Right renal cortex interstitium (tissue), 3 donors: ENCODE measurements at places on chromosomes 2 and 18. TPM values are rescaled to one million over a fixed set of nuclear protein-coding genes. Genes with fewer than 3 reads are reported as not detected.

- DNase-seq = no peak
Observed at GRCh38 chr2:195861821-195862220, 204.8 kb downstream of the SLC39A10 start.

DNA sequence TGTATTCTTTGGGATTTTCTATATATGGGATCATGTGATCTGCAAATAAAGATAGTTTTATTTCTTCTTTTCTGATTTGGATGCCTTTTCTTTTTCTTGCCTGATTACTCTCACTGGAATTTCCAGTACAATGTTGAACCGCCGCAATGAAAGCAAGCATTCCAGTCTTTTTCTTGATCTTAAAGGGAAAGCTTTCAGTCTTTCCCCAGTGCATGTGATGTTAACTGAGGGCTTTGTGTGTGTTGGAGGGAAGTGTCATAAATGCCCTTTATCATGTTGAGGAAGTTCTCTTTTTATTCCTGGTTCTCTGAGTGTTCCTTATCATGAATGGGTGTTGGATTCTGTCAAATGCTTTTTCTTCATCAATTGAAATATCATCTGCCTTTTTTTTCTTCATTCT lies 16.9 kb upstream of the CYBRD1 start:
- no peak for DNase-seq

GRCh38 chr2:215320102-215320501 lies 8.2 kb downstream of the ATIC start:
- DNase-seq = no peak

DNA sequence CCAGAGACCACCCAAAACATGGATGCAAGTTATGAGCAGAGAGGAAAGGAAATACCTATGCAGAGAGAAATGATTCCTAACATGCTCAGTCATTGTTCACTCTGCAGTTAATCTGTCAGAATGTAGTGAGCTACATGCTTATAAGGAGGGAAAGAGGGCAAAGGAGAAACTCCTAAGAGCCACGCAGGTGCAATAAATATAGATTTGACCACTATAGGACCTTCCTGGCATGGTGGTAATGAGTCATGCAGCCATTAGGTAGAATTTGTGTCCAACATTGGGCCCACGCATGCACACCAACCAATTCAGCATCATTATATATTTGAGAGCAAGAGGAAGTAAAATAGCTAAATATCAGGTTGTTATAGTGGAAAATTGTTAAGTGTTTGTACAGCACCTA lies 699.9 kb downstream of the DSC3 start:
- no peak for DNase-seq

HOXD1 gene
- polyA plus RNA-seq = 9.8 TPM

GRCh38 chr2:56522605-56523089 lies 338.9 kb downstream of the CCDC85A start:
- no peak for DNase-seq

GRCh38 chr2:29817299-29817698 lies 104.1 kb downstream of the ALK start:
- no peak for DNase-seq

- DNase-seq = no peak
Observed at GRCh38 chr2:238150686-238151085, 8.1 kb upstream of the ERFE start.

ZC3H6 gene
- 10.5 TPM for polyA plus RNA-seq

GRCh38 chr2:39498786-39499185 lies 61.7 kb upstream of the MAP4K3 start:
- DNase-seq = no peak

DNA sequence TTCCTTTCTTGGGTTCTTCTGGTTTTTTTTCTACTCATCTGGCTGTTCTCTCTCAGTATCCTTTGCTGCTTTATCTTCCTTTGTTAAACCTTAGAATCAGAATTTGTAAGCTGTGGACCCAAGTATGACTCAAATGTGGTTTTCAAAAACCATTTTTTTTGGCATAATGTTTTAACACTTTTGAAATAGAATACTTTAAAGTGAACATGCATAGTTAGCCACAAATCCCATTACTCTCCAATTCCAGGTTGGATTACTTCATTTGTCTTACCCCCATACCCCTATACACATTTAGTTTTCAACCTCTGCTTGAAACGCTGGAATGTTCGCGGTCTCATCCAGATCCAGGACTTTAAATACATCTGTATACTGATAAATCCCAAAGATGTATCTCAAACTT lies 29.1 kb downstream of the ALMS1 start:
- DNase-seq = no peak

DNA sequence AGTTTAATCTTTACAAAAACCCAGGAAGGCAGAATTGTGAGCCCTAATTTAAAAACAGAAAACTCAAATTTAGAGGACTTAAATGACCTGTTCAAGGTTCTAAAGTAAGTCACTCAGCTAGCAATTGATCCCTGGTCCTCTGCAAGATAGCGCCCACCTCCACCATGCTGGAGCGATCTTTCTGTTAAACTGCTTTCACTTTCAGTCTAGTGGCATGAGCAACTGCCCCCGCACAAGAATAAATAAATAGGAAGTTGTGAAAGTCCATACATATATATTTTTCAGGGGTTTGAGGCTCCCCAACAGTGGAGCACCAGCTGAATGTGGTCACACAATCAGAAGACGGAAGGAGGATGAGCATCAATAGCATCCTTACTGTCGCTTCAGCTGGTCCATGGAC lies 217.9 kb downstream of the NAPG start:
- DNase-seq = no peak

CHST9 gene
- polyA plus RNA-seq = 4.1 TPM

DNA sequence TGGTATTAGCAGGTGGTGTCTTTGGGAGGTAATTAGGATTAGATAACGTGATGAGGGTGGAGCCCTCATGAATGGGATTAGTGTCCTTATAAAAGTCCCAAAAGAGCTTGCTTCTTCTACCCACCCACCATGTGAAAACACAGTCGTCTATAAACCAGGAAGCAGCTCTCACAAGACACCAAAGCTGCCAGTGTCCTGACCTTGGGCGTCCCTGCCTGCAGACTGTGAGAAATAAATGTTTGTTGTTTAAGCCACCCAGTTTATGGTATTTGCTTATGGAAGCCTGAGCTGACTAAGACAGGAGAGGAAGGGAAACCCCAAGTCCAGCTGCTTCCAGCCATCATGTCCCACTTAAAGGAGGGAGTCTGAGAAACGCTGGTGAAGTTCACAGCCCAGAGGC lies 13.6 kb downstream of the ADI1 start:
- DNase-seq = no peak

SDC1 gene
- 19.7 TPM for polyA plus RNA-seq

DNA sequence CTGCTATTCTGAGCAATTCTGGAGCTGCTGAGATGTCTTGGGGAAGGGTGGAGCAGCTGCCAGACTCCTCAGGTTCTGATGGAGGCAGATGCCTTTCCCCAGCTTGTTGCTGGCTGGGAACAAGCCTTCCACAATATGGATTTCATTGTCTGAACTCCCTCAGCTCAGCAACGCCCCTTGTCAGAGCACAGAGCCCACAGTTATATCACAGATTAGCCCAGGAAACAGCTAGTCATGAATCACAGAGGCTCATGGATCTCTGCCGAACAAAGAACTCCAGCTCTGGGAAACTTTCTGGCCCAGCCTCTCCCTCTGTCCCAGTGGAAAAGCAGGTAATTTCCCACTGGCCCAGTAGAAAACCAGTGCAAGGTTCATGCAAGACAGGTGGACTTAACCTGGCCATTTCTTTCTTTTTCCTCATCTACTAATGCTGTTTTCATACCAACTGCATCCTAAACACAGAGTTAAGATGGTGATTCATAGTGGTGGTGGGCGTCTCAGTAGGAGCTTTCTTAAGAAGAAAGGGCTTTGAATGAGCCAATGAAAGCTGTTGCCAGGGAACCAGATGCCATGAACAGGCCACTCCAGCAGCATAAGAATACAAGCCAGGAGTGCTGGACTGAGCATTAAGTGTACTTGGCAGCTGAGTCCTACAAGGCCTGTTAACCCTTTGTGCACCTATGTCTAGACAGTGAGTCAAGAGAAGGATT lies 8.7 kb upstream of the KIAA2012 start:
- DNase-seq = no peak

DNA sequence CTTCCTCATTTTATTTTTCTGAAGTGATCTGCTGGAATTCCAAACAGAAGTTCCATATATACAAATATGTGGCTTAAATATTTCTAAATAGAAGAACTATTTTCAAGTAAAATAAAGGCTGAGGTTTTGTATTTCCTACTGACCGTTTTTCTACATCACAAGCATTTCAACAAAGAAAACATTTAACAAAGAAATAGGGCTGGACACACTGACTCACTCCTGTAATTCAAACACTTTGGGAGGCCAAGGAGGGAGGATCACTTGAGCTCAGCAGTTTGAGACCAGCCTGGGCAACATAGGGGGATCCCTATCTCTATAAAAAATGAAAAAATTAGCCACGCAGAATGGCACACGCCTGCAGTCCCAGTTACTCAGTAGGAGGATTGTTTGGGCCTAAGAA lies 44.6 kb downstream of the TANK start:
- no peak for DNase-seq

DNA sequence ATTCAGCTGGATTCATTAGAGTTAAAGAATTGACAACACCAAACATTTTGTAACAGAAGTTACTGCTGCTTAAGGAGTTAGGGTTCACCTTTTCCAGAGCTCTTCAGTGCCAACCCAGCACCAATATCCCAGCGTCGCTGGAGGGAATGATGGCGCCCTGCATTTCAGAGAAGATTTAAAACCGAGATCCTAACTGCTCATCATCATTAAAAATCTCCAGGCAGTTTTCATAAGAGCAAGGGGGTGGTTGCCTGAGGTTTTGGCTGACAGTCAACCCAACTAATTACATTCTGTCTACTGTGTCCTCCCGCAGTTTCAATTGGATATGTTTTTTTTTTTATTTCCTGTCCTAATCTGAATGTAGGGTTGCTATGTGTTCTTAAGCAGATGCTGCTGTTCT lies 509.6 kb upstream of the TCF4 start:
- no peak for DNase-seq

CD302 gene
- 14.0 TPM for polyA plus RNA-seq

DNA sequence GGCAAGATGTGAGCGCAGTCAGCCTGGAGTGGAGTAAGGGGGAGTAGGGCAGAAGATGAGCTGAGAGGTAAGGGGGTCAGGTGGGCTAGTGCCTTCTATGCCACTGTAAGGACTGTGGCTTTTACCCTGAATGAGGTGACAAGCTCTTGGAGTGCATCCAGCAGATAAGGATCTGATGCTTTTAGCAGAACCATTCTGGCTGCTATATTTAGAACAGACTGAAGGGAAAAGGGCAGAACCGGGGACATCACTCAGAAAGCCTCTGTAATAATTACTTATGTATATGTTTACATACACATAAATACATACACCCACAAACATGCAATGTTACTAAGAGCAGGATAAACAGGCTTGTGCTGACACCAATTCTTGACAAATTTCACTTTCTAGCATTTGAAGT lies 124.8 kb downstream of the DTNB start:
- no peak for DNase-seq

GRCh38 chr2:20614201-20615067 lies 36.5 kb downstream of the HS1BP3 start:
- no peak for DNase-seq

DNA sequence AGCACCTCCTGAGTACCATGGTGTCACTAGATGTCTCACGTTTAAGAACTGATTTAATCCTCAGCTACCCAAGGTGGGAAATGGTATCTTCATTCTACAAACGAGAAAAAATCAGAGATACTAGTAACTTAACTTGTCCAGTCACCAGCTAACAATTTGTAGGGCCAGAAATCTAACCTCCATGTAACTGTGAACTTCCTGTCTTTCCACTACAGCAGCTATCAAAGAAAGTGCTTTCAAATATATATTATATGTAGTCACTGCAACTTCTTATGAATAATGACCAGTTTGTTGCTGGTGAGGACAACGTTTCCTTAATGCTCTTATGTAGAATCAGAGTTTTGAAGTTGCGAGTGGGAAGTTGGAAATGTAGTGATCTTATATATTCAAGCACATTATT lies 1.9 kb downstream of the REV1 start:
- no peak for DNase-seq

MERTK gene
- 21.9 TPM for polyA plus RNA-seq

GRCh38 chr18:10973567-10974203 lies 175.7 kb downstream of the PIEZO2 start:
- no peak for DNase-seq

DNA sequence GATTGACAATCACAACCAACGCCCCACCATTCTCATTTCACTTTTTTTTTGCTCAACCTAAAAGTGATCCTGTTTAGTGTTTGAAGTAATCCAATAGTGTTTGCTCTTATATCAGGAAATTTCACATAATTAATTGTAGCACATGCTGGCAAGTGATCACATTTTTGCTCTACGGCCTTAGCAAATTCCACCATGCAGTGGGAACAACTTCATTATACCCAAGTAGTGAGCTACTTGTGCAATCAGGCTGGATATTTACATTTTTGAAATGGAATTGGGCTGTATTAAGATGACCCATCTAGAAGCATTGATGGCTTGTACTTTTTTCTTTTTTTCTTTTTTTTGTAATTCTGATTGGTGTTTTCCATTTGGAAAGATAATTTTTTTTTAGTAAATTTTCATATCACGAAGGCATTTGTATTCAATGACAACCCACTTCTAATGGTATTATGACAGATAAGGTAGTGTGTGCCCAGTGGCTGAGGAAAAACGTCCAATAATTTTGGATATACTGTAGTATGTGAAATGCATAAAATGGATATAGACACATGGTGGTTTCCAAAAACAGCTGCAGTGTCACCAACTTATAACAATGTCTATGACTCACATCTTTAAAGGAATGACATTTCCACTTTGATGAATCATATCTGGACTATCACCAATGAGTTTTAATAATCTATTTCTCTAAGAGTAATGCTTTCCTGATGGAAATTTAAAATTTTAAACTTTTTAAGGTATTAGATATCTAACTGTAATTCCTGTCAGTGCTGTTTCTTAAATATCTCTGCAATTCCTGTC lies 130.6 kb downstream of the COL6A3 start:
- DNase-seq = no peak

DNA sequence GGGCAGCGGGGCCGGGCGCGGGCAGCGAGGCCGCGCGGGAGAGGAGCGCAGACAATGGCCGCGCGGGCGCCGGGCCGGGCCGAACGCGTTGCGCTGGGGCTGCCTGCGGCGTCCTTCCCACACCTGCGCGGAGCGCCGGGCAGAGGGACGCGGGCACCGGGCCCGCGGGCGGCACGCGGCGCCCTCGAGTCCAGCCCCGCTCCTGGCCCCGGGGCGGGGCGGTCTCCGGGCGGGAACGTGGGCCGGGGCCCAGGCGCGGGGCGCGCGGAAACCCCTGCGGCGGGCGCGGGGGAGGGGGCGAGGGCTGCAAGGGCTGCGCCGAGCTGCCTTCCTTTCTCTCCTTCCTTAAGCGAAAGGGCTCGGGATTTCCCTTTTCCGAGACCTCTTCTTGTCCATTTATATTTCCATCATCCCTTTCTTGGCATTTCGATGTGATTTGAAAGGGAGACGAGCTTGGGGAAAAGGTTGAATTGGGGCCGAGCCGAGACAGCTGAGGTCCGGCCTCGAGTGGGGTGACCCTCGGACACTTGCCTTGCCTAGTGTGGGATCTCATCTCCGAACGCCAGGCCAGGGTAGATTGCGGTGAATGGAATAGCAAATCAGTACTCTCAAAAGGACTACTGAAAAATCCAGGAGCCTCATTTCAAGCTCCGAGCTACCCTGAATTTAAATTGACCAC lies 676 bp downstream of the KLHL23 start:
- no peak for DNase-seq

GAL3ST2 gene
- polyA plus RNA-seq = 0.22 TPM
